ENCODE measurements at places on chromosomes 1 and 21. TPM values are rescaled to one million over a fixed set of nuclear protein-coding genes. Genes with fewer than 3 reads are reported as not detected.

GRCh38 chr21:45874716-45875415 lies 106.7 kb upstream of the COL6A1 start:
- peak; percentile 49 for DNase-seq

GNG4 gene
- total RNA-seq: 0.54 TPM

CELA3B gene
- total RNA-seq: not detected

DNA sequence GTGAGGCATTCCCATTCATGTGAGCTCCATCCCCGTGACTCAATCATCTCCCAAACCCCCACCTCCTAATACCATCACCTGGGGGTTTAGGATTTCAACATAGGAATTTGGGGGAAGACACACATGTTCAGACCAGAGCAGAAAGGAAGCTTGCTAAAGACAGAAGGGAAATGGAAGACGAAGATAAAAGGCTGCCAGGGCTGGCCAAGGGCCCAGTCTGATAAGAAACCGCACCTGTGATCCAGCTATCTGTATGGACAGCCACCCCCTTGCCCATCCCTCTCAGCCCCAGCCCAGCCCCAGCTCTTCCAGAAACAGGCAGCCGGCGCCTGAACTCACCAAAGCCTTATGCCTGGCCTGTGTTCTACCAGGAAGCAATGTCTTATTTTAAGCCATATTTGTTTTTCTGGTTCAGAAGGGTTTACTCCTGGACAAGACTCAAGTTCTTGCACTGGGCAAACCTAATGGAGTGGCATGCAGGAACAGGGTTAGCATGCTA lies 198.4 kb upstream of the VAMP3 start:
- no peak for DNase-seq

DNA sequence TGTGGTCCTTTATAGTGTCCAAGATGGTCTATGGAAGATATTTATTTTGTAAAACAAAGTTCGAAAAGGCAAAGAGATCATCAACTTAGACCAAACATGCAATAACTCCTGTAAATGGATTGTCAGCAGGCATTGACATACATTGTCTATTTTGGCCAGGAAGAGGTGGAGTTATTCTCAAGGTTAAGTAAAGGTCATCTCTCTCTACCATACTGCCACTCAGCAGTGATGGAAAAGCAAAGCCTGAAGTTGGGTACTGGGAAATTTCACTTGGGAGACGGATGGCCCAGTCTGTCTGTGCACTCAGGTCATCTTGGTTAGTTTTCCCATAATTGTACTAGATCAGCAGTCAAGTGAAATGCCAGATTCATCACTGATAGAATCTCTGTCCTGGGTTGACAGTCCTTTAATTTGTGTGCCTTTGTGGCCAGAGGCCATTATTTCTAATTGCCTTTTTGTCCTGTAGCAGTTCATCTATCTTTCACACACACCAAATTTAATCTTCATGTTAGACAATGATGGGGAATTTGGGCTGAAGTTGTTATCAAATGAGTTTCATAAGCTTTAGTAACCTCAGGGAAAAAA lies 17.5 kb downstream of the PIGP start:
- DNase-seq: no peak

B3GALT2 gene
- total RNA-seq: not detected

DNA sequence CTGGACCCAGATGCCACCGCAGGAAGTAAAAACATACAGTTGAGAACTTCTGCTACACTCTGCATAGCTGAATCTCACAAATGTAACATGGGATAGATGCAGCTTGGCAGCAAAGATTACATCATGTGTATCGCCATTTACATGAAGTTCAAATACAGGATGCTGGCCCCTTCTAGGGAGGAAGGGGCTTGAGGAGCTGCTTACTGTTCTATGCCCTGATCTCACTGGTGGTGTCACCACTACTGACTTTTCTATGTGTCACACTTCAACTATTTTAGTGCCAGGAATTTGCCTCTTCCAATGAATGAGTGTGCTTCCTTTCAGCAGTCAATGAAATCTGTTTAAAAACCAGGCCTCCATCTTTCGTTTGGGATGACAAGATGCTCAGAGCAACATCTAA lies 31.1 kb downstream of the MRAP start:
- no peak for DNase-seq

GRCh38 chr1:231072502-231073094 lies 32.5 kb upstream of the FAM89A start:
- DNase-seq: no peak

SPRR3 gene
- not detected for total RNA-seq

AMY2A gene
- not detected for total RNA-seq

GRCh38 chr1:207856276-207857023 lies 54.5 kb downstream of the CD34 start:
- DNase-seq: no peak

NHLH2 gene
- total RNA-seq: 0.38 TPM

- DNase-seq: no peak
Observed at GRCh38 chr1:42815941-42816584, 859 bp upstream of the ERMAP start.

DNA sequence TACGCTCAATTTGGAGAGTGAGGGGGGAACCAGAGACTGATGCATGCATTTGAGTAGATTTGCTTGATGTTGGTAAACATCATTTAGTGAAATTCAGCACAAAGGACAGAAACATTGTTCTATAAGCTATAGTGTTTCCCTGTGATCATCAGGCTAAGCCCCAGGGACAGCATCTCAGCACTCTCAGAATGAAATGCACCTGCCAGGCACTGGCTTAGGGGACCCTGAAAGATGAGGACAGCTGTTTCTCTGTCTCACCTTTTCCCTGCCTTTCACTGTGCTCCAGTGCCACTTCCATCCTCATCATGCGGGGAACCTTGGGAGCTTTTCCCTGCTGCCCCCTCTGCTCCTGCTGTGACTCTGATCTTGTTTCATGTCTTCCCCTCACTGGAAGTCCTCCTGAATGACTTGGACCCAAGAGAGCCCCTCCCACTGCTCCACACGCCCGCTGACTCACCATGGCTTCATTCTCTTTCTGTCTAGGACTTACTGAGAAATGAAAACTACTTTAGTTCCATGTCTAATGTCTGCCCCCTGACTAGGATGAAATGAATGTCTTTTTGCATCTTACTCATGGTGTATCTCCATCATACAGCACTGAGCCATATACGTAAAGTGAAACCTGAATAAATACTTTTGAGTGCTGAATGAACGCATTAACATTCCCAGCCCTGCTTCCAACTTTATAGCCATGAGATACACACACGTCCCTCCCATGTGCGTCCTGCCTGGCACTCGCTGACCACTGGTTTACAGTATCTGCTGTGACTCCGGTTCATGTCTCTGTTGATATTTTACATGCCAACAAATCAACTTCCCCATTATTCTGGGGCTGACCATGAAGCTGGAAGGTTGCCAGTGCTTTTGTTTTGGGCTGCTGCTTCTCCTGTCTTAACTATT lies 182.0 kb downstream of the PCP4 start:
- DNase-seq: peak; percentile 31

- peak; percentile 81 for DNase-seq
Observed at GRCh38 chr1:152048416-152049009, 11.7 kb upstream of the S100A11 start.

CR1L gene
- not detected for total RNA-seq

HEYL gene
- total RNA-seq: 4.8 TPM

LAMTOR2 gene
- 108 TPM for total RNA-seq

THAP3 gene
- 19.0 TPM for total RNA-seq

DNA sequence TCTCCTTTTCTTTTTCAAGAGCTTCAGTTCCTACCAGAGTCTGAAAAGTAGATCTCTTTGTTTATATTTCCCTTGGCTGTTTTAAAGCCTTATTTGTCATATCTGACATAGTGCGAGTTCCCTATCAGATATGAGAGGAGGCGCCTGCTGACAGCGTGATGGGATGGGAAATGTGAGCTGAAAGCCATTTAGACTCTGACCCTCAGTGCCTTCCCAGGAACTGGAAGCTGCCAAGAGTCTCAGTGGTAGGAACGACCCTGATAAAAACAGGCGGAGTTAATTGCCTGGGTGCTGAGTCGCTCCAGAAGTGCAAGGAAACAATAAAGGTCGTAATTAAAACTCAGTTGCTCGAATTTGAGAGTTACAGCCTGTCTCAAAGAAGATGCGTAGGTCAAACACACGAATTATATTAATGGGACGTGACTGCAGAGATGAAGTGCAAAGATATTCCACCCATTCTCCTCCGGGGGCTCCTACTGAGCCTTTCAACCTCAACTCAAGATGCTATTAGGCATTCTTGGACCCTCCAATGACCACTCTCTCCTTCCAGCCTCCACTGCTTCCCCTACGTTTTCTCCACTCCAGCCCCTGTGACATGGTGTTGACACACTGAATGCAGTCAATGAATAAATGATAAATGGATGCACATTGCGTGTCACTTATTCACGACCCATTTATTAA lies 84.6 kb downstream of the KAZN start:
- no peak for DNase-seq

DNA sequence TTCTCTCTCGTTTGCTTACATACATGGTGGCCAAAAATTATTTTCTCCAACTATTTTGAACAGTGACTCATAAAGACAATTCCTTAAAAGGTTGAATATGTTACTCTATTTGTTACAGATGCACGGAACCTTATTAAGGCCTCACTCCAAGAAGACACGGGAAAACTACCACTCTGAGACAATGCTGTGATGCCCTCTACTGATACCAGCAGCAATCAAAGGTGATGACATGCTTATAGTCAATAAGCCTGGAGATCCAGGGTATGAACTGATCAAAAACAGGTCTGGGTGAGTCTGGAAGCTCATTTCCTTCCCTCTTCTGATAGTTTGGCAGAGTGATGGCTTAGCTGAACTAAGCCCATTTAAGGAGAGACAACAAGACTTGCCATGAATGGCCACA lies 563.0 kb downstream of the LRRIQ3 start:
- no peak for DNase-seq

GRCh38 chr1:32925403-32926162 lies 24.4 kb upstream of the TMEM54 start:
- no peak for DNase-seq

- DNase-seq: no peak
Observed at GRCh38 chr1:204285436-204286305, 71.9 kb upstream of the GOLT1A start.

TCP10L gene
- total RNA-seq: 1.1 TPM

GRCh38 chr21:34669149-34669879 lies 520 bp downstream of the CLIC6 start:
- DNase-seq: no peak

- DNase-seq: no peak
Observed at GRCh38 chr1:116321766-116322175, 51.3 kb upstream of the ATP1A1 start.

GRCh38 chr21:16536140-16536539 lies 806.4 kb downstream of the USP25 start:
- no peak for DNase-seq
